AG09309 (cell line): ENCODE measurements at places on chromosomes 16 and 17.
A peak's percentile ranks its signal among the peaks of the same experiment; 100 is the strongest.

- no peak for DNase-seq
These were observed 30.6 kb downstream of the ASIC2 start for GRCh38 chr17:33262266-33263123.

DNA sequence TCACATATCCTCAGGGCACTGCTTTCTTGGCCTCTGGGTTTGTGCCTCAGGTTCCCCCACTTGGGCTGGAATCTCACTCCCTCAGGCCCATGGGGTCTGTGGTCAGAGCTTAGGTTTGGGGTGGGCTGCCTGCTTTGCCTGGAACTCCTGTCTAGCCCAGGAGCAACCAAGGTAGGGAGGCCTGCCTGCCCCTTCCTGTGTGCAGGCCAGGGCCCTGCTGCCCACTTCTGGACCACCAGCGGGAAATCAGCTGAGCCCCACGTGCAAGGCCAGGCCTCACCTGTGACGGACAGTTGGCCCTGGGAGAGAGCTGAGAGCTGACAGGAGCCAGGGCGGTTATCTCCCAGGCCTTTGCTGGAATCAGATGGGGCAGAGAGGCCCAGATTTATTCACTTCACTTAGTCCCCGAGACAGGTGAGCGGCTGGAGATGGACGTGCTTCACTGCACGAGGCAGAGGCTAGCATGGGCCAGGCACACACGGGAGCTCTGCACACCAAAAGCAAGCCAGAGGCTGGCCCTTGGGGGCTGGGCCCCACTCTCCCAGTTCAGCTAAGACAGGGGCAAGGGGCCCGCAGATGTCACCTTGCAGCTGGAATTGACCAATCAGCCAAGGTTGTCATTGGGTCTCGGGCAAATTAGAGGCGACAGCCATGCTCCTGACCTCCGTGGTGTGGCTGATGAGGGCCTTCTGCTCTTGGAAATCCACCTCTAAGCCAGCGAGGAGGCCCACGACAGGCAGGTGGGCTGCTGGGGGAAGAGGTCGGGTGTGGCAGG, 49.9 kb upstream of the DOC2B start:
- no peak for DNase-seq

GRCh38 chr17:38585056-38585917, 20.5 kb downstream of the SRCIN1 start:
- DNase-seq: no peak

DNA sequence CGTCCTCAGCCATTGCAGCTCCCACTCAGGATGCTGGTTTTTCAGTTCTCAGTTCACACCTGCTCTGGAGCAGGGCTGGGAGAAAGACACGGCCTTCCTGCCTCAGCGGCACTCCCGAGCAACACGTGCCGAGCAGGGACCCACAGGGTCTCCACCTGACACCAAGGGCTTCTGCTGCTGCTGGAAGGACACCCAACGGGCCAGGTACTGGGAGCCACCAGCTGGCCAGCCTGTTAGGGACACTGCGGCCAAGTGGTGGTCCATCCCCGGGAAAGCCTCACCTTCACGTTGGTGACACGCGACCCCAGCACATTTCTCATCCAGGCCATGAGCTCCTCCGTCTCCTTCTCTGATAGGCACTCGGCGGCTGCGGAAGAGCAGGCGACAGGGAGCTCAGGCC, 8.1 kb downstream of the DNASE1 start:
- no peak for DNase-seq

DNA sequence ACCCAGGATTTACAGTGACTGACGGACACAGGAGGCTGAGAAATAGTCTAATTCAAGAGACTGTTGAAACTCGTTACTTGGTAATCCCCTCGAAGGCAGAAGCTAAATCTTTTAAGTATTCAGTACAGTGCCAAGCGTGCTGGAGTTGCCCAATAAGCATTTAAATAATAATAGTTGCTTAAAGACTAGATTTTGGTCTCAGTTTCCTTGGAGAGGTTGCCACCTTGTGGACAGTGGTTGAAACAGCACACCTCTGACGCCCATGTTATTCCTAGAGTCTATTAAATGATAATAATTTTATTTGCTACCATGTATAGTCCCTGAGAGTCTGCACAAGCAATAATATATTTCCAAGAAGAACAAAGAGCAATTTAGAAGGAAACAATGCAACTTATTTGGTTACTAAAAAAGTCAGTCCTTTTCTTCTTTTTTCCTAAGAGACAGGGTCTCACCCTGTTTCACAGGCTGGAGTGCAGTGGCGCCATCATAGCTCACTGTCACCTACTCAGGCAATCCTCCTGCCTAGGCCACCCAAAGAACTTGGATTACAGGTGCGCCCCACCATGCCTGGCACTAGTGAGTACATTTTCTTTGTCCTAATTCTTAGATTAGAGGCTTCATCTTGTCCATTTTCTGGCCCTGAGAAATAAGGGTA, 138.0 kb upstream of the NUDT7 start:
- DNase-seq: peak; percentile 20

DNA sequence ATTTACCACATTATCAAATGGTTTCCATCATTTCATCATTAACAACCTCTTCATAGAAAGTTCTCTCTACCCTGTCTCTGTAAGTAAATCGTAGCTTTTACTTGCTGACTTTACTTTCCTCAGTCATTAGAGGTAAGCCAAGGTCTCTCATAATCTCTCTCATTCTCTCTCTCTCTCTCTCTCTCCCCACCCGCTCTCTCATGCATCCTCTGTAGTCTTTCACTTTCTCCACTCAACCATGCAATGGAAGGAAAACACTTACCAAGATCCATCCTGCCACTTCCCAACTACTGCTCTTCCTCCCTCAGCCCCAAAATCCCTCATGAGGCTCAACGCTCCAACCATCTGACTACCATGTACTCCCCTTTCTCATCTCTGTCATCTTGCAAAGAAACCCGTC, 6.1 kb downstream of the CEP112 start:
- DNase-seq: no peak

GRCh38 chr17:71331754-71332325, 789.0 kb upstream of the SOX9 start:
- DNase-seq: no peak

DNA sequence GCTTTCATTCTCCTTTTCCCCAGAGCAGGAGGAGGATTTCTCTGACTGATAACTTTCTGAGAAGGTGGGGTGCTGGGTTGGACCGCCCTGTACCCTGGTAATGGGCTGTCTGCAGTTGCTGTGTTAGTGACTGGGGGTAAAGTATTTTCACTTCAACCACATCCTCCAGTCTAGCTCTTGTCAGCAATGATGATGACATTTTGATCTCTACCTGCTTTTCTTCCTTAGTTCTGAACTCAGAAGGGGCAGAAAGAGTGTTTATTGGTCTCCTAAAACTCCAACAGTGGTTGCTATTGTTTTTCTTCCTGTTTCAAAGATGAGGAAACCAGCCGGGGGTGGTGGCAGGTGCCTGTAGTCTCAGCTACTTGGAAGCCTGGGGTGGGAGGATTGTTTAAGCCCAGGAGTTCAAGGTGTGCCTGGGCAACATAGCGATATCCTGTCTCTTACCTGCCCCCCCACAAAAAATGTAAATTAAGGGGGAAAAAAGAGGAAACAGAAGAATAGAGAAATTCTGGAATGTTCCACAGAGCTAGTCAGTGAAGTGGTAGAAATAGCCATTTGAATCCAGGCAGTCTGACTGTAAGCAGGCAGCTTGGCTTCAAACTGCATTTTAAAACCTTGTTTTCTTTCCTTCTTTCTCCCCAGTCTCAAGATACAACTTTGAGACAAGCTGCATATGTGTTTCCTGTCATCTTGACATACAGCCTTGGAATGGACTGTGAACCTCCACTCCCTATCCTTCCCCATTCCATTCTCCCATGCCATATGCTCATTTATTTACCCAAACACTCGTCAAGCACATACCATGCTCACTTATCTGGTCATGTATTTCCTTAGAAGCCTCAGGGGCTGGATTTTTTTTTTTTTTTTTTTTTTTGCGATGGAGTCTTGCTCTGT, 3.3 kb upstream of the N4BP1 start:
- DNase-seq: no peak

GRCh38 chr16:17345043-17345442, 125.7 kb downstream of the XYLT1 start:
- no peak for DNase-seq

DNA sequence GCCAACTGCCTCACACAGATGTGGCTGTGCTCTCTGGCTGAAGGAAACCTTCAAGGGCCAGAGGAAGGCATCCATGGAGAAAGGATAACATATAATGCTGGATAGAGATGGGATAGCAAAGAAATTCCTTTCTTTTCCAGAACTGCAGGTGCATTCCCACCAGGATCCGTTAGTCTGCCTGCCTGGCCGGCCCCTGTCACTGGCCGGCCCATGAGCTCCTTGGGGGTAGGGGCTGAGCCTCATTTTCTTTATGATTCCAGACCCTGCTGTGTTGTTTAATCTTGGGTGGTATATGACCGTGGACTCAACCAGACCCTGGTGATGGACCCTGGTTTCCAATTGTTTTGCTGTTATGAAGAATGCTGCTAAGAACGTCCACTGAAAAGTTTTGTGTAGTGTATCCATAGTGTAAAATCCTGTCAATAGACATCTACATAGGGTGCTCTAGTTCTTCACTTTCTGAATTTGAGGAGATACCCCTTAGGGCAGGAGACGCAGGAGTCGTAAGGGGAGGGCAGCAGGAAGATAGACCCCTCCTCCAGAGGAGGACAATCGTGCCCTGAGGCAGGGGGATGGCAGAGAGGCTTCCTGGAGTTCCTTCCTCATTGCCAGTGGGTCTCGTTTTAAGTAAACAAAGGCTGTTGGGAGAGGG, 93.4 kb downstream of the IRX3 start:
- no peak for DNase-seq

GRCh38 chr17:9828296-9829295, 2.9 kb downstream of the GLP2R start:
- DNase-seq: no peak

DNA sequence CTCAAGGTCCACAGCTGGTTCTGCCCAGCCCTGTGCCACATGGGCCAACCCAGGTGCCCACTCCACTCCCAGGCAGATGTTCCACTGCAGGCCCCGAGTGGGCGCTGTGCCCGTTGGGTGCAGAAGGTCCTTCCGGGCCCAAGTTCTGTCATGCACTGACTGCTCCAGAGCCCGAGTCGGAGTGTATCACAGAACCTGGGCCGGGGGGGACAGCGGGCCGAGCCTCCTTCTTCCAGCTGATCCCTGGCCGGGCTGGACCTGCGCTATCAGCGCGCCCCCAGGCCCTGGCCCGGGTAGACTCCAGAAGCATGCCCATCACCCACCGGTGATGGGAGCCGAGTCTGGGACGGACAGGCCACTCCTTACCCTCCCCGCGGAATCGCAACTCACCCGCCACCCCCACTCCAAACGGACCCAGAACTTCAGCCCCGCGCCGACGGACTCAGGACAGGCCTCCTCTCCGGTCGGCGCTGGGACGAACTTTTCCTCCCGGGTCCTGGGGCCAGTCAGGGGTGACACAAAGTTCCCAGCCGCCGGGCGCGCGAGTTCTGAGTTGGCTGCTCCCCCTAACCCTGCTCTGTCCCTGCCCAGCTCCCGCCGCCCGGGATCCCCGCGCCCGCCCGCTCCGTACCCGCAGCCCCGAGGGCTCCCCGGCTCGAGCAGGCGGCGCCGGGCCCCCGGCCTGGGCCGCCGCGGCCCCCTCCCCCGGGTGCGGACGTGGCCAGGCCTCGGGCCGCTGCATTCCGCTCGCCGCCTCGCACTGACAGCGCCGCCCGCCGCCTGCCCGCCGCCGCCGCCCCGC, at the start of gene COPZ2:
Gene COPZ2, minus strand, starts transcription at position 762 of the 802 bp plus-strand sequence. Its CDS starts 20 bp downstream, at position 742.
- DNase-seq: no peak

DNA sequence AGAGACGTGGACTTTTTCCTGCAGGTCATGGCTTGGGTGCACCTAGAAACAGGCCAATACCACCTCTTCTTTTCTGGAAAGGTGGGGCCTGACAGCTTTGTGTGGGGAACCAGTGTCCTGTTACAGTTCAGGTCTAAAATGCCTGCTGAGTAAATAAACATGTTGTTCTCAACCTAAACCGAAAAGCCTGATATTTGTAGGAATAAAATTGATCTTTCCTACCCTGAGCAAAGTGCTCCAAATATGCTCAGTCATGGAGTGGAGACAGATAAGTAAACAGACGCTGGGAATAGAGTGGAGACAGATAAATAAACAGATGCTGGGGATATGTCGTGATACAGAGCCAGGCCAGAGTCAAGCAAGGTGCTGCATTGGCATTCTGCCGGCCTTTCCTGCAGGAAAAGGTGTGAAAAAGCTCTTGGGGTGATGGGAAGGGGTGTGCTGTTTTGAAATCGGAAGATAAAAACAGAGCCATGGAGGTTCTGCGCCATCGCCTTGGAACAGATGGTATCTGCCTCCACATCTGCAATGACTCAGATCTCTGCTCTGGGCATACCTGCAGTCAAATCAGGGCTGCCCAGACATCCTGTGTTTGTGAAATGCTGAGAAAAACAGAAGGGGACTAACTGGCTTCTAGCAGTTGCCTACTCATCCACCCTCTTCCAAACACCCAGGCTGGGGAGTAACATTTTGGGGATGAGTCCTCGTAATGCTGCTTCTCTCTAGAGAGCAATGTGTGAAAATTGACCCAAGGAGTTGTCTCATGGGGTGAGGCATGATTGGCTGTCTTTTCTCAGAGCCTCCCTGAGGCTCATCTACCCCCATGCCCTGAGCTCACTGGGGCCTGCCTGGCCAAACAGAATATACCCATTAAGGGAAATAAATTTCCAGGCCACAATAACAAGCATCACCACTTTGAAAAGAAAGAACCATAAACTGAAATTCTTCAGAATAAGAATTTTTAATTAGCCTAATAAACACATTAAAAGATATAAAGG, 16.8 kb upstream of the TRPV2 start:
- no peak for DNase-seq

DNA sequence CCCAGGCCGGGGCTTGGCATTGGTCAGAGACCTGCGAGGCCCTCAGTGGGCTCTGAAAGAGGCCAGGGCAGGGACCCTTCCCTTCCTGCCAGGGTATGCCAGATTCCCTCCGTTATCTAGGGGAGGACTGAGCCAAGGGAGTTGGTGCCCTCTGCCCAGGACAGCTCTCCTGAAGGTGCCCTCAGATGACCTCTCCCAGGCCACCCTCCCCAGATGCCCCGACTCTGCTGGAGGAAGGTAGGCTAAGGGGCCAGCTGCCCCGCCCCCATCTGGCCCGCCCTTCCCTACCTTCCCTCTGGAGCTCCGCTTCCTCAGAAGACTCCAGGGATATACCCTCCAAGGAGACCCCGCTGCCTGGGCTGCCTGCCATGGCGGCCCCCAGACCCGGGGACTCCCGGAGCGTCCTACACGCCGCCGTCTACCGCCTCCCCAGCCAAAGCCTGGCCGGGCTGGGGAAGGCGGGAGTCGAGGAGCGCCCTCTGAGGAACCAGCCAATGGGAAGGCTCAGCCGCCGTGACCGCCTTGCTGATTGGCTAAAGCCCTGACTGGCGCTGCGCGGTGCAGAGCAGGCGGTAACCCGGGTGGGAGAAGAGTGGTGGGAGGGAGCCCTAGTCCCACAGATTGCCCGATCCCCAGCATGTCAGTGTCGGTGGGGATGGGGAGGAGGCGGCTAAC, 7.0 kb downstream of the MPP2 start:
- DNase-seq: no peak

DNA sequence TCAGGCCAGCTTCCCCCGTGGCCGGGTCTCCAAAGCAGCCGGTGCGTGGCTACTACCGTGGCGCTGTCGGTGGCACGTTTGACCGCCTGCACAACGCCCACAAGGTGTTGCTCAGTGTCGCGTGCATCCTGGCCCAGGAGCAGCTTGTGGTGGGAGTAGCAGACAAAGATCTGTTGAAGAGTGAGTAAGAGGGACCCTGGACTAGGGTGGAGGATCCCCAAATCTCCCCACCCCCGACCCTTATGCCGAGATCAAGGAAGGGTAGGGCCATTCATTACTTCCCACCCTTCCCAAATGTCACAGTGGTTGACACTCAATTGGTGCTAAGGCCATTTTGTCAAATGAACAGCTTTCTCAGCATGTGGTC, 1.2 kb downstream of the COASY start:
- DNase-seq: no peak
